ENCODE measurements at places on chromosomes 4 and X.
A peak's percentile ranks its signal among the peaks of the same experiment; 100 is the strongest.

- no peak for DNase-seq
These were observed 35.8 kb upstream of the PRDM8 start for GRCh38 chr4:80161413-80162058.

- no peak for DNase-seq
These were observed 175.4 kb upstream of the PGRMC2 start for GRCh38 chr4:128463006-128463405.

GRCh38 chr4:39063430-39063829, 1.4 kb downstream of the KLHL5 start:
- no peak for DNase-seq

DNA sequence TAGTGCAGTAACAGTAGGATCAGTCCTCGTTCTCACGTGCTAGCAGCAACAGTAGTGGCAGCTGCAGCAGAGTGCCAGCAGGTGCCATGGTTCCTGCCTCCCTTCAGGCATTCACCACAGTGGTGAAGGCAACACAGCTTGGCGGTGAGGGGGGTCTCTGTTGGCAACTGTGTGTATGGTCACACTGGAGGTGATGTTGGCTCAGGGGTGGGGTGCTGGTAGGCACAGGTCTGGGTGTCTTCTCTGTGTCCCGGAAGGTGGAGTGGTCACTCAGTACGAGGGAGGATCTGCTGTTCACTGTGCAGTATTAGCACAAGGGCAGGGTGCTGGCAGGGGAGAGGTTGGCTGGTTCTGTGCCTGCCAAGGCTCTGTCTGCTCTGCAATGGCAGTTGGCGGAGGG, 671.8 kb downstream of the CCSER1 start:
- no peak for DNase-seq

DNA sequence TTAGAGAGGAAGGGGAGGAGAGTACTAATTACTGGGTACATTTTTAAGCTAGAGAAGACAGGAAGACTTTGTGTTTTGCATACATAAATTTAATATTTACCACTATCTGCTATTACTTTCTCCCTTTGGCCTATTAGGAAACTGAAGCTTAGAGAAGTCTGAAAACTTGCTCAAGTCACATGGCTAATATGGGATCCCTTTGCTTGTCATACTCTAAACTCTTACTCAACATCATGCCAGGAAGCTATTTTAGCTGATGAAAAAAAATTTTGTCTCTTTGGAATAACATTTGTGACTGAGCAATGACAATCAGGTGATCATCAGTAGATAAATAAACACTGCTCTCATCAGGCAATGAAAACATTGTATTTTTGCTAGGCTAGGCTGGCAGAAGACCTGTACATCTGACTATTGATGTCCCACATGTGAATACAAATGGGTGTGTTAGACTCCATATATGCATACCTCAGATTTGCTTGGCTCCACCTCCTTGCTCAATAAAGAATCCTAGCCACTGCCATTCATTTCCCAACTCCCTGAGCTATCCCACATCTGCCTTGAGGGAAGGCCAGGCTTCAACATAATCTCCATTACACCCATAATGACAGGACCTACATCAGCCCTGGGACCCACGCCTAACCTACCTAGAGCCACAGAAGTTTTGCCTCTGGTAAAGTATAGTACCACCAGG, 17.0 kb upstream of the DCLK2 start:
- no peak for DNase-seq

DNA sequence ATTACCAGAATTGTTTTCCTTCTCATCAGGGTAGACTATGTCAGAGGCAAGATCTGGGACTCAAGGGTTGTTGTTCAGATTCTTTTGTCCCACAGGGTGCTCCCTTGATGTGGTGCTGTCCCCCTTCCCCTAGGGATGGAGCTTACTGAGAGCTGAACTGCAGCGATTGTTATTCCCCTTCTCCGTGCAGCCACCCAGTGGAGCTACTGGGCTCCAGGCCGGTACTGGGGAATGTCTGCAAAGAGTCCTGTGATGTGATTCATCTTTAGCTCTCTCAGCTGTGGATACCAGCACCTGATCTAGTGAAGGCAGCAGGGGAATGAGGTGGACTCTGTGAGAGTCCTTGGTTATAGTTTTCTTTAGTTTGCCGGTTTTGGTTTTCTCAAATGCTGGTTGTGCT, 247.4 kb upstream of the HAND2 start:
- no peak for DNase-seq

DNA sequence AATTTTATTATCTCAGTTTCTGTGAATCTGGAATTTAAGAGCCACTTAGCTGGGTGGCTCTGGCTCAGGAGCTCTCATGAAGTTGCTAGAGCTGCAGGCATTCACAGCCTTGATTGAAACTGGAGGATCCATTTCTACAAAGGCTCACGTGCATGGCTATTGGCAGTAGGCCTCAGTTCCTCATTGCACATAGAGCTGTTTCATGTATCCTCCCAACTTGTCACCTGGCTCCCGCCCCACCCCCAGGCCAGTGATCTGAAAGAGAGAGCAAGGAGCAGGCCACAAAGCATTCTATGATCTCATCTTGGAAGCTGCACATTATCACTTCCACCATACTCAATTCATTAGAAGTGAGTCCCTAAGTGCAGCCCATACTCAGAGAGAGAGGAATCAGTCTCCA, 18.5 kb upstream of the AP1AR start:
- no peak for DNase-seq

DNA sequence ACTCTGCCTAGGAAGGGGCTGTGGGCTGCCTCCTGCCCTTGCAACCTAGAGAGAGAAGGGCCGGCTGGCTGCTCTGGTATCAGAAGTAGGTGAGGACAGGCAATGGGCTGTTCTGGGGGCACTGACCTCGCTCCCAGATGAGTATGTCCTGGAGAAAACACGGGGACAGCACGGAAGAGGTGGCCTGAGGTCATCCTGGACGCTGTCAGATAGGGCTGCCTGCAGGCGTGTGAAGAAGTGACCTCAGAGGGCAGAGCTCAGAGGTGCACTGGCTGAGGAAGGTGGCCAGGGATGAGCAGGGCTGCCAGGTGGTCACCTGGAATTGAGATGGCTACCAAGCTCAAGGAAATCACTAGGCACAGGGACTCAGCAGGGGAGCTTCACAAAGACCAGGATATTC, 159.6 kb downstream of the TSPAN5 start:
- no peak for DNase-seq

- no peak for DNase-seq
These were observed 532 bp downstream of the RPS4X start for GRCh38 chrX:72276478-72276953.

GRCh38 chr4:9962611-9963314, 58.5 kb downstream of the SLC2A9 start:
- DNase-seq = no peak

GRCh38 chr4:138005486-138005885, 236.7 kb downstream of the SLC7A11 start:
- no peak for DNase-seq

GRCh38 chr4:132297346-132297745, 851.7 kb upstream of the PCDH10 start:
- no peak for DNase-seq

- DNase-seq = no peak
These were observed 17.3 kb downstream of the LAMTOR3 start for GRCh38 chr4:99876946-99877345.

DNA sequence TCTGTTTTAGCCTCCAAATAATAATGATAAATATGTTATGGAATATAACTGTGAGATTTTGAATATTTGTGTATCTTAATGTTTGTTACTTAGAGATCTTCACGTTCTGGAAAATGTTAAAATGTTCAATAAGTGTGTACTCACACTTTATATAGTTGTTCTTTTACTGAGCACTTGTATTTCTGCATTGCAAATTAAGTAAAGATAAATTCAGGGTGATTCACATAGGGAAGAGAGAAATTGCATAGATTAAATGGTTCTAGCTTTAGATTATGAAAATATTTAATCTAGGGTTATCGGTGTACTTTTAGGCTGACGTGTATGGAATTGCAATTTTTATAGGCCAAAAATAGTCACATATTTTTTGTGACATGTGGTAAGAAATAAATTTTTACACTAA, 148.6 kb downstream of the ARHGAP10 start:
- no peak for DNase-seq

DNA sequence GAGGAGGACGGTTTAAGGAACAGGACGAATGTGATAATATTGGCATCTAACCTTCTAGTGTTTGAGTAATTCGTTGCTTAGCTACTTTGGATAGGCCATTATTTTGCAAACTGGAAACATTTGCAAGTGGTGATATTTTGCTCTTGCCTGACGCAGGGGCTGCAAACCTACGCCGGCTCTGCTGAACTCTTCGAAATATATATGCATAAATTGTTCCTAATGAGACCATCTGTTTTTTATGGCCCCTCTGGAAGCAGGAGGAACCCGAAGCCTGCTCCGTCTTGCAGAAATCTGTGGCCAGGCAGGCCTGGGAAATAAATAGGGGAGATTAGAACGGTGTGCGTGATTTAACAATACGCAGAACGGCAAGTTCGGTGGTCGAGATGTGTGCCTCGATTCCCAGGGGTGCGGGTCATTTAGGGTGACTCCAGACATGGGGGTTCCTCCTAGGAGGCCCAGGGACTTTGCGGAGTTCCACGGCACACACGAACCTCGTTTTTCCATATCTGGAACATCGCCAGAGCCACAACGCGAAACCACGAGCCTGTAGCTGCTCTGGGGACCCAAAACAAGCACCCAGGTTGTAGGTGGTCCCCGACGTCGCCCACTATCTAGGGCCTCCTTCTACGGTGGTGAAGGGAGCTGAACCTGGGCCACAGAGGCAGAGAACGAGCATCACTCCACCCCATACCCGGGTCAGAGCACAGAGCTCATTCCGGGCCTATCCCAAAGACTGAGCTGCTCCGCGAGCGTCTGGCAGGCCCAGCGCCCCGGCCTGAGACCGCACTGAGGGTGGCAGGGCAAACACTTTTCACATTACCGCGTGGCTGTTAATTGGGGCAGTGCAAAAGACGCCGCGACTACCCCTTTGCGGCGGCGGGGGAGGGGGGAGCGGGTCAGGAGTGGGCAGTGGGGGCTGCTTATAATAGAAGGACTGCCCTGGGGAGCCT, 89.7 kb downstream of the BCOR start:
- no peak for DNase-seq

DNA sequence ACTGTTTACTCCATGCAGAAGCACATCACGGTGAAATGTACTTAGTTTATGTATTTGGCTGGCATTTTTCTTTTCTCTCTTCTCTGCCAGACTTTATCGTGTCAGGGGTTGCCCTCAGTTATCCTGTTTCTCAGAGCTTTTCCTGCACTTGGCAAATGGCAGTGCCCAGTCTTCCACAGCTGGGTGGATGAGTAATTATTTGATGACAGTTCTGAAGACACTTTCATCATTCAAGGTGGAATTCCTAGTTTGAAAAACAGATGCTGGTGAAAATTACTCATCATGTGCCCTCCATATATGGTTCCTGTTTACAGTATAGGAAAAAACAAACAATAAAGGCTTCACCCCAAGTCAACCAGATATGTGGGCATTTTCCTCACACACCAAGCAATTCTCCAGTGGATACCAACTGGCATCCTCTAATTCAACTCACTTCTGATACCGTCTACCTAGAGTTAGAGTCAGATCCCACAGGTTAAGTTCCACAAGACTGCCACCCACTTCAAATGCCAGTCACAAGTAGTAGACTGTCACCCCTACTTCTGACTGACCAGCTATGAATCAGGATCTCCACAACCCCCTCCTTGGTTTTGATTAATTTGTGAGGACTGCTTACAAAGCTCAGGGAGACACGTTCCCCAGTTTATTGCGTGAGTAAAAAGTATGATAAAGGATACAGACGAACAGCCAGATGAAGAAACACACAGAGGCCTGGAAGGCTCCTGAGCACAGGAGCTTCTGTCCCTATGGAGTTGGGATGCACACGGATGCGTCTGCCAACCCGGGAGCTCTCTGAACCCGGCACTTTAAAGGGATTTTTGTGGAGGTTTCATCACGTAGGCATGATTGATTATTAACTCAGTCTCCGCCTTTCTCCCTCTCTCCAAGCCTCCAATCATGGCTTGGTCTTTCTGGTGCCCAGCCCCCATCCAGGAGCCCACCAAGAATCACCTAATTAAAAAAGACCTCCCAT, 72.9 kb downstream of the CLDN34 start:
- peak; percentile 60 for DNase-seq

GRCh38 chr4:57312296-57312695, 202.1 kb upstream of the IGFBP7 start:
- no peak for DNase-seq

DNA sequence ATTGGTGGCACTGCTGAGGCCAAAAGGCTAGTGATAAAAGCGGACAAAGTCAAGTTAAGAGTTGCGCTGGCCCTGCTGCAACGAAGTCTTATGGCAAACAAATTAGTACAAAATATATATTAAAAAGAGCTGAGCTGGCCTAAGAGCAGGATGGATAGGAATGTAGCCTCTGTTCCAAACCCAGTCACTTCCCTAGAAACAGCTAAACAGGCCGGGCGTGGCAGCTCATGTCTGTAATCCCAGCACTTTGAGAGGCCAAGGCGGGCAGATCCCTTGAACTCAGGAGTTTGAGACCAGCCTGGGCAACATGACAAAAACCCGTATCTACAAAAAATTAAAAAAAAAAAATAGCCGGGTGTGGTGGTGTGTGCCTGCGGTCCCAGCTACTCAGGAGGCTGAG, 32.4 kb upstream of the UGDH start:
- DNase-seq = no peak

DNA sequence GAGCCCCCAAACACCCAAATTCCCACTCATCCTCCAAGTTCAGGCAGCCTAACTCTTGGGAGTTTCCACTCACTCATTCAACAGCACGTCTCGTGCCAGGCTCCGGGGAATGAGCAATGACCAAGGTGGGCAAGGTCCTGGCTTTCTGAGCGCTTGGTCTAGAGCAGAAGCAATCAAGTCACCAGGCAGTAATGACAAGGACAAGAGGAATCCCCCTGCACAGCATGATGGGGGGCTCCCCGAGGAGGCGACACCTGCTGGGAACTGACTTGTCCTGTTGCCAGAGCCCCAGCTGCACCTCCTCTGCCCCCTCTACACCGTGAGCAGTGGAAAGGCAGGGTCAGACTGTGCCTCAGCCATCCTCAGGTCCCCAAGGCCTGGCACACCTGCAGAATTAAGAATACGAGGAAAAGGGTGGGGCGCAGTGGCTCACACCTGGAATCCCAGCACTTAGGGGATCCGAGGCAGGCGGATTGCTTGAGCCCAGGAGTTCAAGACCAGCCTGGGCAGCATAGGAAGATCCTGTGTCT, 25.7 kb upstream of the MRFAP1 start:
- no peak for DNase-seq

GRCh38 chr4:169644802-169645201, 24.4 kb downstream of the CLCN3 start:
- no peak for DNase-seq

- DNase-seq = peak; percentile 1
These were observed 115.9 kb downstream of the MAGEC2 start for GRCh38 chrX:142089193-142089592.

Measured in ACHN (cell line).